ENCODE measurements at places on chromosomes 7 and 10. TPM values are rescaled to one million over a fixed set of nuclear protein-coding genes. Genes with fewer than 3 reads are reported as not detected.

- DNase-seq: no peak
Measured at GRCh38 chr7:29851487-29851886, 45.2 kb downstream of the WIPF3 start.

DNA sequence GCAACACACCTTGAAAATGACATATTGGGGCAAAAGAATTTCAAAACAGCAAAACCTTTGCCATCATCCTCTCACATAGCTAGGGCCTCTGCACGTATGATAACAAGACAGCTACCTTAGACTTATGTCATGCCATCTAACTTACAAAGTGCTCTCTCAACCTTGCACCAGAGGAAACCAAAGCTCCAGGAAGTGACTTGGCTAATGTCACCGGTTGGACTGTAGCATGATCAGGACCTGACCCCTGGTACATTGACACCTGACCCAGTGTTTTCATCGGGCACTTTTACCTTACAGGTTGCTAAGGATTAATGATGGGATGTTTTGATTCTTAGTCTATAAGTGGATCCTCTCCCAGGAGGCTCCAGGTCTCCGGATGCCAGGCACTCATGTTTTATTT is 529.8 kb upstream of the GALNT17 start:
- no peak for DNase-seq

DNA sequence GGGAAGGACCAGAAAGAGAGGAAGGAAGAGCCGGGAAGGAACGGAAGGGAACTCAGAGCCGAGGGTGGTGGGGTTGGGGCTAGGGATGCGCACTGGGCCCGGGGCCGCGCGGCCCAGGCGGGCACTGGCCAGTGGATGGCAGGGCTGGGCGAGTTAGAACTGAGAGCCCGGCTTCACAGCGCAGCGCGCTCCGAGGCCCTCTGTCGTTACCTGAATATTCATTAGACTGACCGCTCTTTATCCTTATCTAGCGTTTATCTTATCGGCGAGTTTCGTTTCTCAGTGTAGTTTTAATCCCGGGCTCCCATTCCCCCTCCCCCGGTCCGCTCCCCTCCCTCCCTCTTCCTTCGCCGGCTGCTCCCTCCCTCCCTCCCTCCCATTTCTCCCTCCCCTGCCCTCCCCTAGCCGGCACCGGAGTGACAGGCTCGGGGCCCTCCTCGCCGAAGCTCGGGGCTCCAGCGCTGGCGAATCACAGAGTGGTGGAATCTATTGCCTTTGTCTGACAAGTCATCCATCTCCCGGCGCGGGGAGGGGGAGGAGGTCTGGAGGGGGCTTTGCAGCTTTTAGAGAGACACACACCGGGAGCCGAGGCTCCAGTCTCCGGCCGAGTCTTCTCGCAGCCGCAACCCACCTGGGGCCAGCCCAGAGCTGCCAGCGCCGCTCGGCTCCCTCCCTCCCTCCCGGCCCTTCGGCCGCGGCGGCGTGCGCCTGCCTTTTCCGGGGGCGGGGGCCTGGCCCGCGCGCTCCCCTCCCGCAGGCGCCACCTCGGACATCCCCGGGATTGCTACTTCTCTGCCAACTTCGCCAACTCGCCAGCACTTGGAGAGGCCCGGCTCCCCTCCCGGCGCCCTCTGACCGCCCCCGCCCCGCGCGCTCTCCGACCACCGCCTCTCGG is at the start of gene PAX2:
TSS of gene PAX2 (plus strand) at position 596 of the 895 bp plus-strand sequence. CDS start 679 bp downstream, outside the sequence.
- no peak for DNase-seq

- peak; percentile 55 for DNase-seq
Measured at GRCh38 chr10:4074545-4075407, 289.8 kb upstream of the KLF6 start.

The PIP gene
- not detected for total RNA-seq
